Right atrium auricular region (tissue), 2 donors: ENCODE measurements at places on chromosomes 6 and 20. TPM values are rescaled to one million over a fixed set of nuclear protein-coding genes. Genes with fewer than 3 reads are reported as not detected.

DNA sequence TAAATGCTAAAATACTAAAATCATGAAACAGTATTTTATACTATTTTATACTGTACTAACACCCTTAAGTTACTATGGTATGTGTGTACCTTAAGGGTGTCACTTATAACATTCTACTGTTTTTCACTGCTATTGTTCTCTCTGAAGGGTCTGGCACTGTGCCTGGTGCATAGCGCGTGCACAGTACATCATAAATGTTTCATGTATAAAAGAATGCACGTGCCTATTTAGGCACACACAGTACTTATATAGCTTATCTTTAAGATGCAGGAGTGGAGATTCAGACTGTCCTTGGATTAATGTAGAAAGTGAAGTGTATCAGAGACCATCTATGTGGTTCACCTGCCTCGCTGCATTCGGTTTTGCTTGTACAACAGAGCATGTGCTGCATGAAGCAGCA, 64.0 kb upstream of the SGK1 start:
- DNase-seq = no peak

GRCh38 chr6:112571488-112572270, 224.5 kb downstream of the RFPL4B start:
- DNase-seq = no peak

DNA sequence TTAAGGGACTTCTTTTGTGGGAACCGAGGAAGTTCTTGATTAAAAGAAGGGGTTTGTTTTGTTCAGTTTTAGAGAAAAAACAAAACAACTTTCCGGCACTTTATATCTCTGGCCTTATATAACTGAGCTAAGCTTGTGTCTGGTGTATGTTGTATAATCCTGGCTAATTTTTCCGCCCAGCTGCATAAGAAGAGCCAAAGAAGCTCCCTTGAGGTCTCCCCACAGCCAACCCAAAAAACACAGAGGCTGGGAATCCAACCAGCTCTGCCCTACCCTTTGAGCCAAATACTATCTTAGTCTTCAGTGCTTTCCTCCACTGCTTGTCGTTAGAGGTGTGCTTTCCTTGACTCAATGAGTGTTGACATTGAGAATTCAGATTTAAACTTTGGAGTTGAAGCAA, 45.5 kb upstream of the RNF146 start:
- no peak for DNase-seq

DNA sequence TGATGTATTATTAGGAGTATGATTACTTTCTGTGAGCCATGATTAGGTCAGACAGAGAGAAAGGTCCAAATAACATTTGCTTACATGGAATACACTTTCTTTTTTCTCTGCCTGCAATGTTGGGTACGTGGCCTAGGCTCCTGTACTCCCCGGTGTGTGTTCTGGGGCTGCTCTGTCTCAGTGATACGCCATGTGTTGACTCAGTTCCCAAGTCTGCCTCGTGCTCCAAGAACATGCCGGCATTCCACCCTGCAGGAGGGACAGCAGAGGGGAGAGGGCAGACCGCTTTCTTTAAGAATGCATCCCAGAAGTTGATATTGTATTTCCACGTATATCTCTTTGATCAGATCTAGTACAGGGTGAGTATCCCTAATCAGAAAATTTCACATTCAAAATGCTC, 33.3 kb upstream of the THBS2 start:
- no peak for DNase-seq

DNA sequence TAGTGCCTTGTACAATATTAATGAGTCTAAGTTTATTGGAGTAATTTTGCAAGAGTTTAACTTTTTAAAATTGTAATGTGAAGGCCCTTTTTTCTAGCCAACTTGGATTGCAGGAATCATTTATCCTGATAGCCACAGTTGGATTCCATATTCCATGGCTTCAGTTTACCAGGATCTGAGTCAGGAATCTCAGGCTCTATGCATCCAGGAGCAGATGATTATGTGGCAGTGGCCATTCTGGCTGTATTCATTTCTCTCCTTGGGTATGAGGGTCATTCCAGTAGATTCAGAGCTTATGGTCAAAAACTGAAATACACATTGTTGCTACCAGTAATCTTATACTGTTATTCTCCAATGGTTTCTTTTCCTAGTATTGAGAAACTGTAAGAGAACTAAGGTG, 2.9 kb downstream of the AIG1 start:
- no peak for DNase-seq

GRCh38 chr20:47382746-47383415, 26.4 kb upstream of the ZMYND8 start:
- DNase-seq = no peak

- no peak for DNase-seq
Observed at GRCh38 chr6:101706576-101706975, 313.1 kb downstream of the GRIK2 start.

- DNase-seq = no peak
Observed at GRCh38 chr20:49935746-49936152, 448 bp upstream of the RNF114 start.

- no peak for DNase-seq
Observed at GRCh38 chr20:64168381-64169090, 4.3 kb downstream of the MYT1 start.

GRCh38 chr20:1815502-1816085, 79.6 kb upstream of the SIRPA start:
- DNase-seq = peak; percentile 57

- DNase-seq = no peak
Observed at GRCh38 chr20:909641-910040, 6.5 kb downstream of the ANGPT4 start.

GRCh38 chr6:131524695-131525336, 48.2 kb upstream of the ARG1 start:
- no peak for DNase-seq

RNF114 gene
- total RNA-seq = 117 TPM

PSMF1 gene
- 116 TPM for total RNA-seq

PRDM13 gene
- not detected for total RNA-seq

LGSN gene
- total RNA-seq = not detected

SOX18 gene
- 15.1 TPM for total RNA-seq

HAO1 gene
- not detected for total RNA-seq

ANKRD66 gene
- total RNA-seq = not detected
